ENCODE measurements at places on chromosomes 1 and 21.

DNA sequence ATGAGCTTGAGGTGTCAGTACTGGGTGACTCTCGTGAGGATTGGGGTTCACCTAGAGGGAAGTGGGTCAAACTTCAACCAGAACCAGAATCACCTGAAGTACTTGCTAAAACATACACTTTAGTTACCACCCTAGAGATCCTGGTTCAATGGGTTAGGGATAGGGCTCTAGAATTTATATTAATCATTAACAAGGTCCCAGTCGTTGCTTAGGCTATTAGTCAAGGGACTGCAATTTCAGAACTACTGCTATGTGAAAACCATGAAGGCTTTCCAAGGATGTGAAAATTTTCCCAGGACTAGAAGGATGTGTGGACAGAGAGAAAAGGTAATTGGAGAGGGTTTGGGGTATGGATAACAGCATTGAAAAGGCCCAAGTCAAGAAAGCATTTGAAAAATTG, 162.6 kb downstream of the GRIK1 start:
- no peak for DNase-seq

DNA sequence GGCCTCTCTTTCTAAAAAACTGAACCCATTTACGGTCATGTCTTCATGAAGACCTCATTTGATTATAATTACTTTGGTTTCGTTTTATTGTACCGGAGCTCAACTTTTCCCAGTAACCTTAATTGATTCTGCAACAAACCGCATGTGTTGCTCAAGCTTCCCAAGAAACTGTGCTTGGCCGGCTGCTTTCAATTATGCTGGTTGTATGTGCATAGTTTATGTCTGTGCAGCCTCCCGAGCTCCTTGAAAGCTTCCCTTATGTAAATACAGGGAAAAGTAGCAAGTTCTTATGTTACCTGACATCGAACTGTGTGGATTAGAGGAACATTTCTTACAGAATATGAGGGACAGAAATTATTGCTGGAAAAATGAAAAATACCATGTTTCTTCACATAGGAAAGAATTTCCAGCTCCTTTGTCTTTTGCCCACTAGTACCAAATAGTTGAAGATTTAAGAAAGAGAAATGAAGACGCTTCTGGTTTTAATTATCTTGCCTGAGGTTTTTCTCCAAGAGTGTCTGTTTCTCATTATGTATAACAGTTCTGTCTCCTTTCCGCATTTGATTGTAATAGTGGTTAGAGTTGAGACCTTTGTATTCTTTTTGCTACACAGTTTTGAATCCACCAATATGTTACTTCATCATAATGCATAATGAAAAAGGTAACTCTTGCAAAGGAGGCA, 2.1 kb downstream of the VCAM1 start:
- no peak for DNase-seq

DNA sequence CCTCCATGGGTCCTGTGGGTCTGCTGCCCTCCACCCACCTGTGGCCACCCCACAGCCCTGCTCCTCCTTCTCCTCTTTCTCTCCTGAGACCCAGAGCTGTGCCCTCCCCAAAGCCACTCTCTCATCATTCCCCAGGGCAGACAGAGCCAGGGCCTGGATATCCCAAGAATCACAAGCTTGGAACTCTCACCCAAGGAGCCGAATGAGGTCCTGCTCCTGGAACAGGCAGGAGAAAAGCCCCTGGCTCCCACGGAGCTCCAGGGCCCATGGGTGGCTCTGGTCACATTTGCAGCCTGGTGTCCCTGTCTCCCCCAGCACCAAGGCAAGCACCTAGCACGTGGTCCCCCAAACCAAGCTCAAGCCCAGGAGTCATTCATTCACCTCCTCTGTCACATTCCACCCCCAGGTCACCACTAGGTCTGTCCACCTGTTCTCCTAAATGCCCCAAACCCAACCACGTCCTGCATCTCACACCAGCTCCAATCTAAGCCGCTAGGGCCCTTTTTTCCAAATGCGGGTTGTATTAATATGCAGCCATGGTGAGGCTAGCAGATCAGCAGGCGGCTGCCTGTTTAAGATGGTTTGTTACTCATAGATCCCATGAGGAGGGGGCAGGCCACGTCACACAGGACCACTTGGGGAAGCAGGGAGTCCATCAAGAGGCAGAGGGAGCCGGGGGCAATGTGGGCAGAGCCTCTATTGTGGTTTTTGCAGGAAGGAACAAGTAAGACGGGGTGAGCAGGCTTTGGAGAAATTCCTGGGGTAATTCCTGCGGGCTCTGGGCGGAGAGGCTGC, 215.5 kb upstream of the VAMP3 start:
- DNase-seq: no peak

- no peak for DNase-seq
Measured at GRCh38 chr1:194293851-194294405, 1107.5 kb upstream of the B3GALT2 start.

GRCh38 chr1:193013005-193013404, 46.2 kb downstream of the UCHL5 start:
- no peak for DNase-seq

DNA sequence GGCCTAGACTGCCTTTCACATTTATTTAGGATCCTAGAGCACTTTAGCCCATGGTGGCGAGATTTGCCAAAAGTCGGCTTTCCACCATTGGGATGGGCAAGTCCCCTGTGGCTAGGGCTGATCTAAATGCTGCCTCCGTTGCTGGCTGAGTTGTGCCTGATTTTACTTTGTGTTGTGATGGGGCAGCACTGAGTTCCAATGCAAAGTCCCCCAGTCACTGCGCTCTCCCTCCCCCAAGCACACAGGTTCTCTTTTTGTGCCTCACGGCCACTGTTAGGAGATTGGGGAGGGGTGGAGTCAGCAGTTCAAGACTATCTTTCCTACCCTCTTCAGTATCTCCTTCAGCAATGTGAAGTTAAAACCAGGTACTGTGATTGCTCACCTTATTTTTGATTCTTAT, 66.7 kb upstream of the COX20 start:
- no peak for DNase-seq

DNA sequence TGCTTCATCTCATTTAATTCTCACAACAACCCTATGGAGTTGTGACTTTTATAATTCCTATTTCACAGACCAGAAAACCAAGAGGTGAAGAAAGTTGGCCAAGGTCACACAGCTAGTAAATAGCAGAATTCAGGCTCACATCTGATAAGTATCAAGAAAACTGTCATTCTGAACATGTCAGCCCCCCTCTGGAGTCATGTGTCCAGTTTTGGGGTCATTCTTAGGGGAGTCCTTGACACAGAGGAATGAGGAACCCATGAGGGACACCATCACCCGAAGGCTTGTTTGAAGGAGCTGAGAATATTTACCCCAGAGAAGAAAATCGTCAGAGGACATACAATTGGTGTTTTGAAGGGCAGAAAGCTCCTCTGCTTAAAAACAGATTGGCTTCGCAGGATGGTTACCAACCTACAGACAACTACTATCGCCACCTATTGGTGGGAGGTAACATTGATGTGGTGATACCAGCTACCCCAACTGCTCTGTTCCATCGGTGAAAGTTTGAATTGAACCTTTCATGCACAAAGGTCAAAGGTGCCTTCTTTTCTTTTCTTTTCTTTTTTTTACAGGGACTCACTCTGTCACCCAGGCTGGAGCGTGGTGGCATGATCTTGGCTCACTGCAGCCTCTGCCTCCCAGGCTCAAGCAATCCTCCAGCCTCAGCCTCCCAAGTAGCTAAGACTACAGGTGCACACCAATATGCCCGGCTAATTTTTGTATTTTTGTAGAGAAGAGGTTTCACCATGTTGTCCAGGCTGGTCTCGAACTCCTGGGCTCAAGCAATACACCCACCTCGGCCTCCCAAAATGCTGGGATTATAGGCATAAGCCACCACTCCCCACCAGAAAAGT, 31.3 kb downstream of the NCMAP start:
- peak; percentile 66 for DNase-seq

DNA sequence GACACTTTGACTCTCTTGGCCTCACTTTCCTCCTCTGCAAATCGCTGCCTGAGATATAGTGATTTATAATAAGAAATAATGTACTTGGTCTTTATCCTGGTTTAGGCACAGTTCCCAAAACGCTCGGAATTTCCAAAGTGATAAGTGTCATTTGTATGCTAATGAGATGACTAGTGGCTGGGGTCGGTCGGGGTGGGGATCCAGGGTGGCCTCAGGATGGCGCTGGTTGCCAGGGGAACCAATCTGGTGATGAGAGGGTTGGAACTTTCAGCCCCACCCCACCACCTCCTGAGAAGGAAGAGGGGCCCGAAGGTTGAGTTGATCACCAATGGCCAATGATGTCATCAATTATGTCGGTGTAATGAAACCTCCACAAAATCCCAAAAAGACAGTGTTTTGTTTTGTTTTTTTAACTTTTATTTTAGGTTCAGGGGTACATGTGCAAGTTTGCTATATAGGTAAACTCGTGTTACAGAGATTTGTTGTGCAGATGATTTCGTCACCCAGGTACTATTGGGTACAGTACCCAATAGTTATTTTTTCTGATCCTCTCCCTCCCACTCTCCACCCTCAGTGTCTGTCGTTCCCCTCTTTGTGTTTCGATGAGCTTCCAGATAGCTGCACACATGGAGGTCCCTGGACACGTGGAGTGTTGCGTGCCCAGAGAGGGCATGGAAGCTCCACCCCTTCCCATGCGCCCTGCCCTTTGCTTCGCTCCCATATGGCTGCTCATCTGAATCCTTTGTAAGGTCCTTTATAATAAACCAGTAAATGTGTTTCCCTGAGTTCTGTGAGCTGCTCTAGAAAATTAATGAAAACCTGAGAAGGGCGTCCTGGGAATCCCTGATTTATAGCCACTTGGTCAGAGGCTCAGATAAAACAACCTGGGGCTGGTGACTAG, 97.2 kb downstream of the KCNN3 start:
- DNase-seq: no peak

DNA sequence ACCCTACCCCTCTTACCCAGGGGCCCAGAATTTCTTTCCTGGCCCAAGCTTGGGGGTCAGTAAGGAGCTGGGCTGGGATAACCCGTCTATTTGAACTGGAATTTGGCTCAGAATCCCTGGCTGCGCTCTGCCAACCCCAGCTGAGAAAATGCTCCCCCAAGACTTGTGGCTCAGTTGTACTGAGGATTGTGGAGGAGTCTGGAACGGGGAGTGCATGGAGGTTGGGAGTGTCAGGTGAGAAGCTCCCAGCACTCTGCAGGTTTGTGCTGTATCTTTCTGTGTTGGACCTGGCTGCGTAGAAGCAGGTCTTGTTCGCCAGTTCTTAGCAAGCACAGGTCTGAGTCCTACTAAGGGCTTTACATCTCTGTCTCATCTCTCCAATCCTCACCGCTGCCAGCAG, 1.6 kb downstream of the TCEA3 start:
- no peak for DNase-seq

DNA sequence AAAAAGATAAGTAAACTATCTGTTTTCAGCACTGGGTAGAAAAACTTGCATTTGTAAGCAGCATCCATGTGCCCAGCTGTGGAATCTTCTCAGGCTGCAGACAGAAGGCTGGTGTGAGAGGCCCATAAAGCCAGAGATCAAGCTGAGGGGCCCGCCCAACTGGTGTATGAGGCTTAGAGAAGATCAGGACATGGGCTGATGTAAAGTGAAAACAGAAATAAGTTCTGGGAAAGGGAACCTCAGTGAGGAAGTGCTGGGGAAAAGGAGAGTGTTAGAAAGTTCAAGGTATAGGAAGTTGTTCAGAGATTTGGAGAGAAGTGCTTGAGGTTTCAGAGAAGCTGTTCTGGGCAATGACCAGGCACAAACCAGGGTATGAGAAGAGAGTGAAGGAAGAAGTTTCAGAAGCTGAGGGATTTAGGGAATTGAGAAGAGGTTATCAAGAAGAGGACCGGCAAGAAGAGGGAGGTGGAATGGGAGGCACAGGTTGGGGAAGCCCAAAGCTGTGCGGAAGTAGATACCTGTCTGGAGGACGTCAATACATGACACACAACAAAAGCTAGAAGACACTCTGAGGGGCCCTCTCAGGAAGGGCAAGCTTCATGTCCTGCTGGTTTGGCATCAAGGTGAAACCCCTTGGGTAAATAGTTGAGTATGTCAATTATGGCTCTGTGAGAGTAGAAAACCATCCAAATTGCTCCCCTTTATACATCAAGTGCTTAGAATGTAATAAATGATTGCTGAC, 2.7 kb upstream of the CD5L start:
- DNase-seq: no peak

DNA sequence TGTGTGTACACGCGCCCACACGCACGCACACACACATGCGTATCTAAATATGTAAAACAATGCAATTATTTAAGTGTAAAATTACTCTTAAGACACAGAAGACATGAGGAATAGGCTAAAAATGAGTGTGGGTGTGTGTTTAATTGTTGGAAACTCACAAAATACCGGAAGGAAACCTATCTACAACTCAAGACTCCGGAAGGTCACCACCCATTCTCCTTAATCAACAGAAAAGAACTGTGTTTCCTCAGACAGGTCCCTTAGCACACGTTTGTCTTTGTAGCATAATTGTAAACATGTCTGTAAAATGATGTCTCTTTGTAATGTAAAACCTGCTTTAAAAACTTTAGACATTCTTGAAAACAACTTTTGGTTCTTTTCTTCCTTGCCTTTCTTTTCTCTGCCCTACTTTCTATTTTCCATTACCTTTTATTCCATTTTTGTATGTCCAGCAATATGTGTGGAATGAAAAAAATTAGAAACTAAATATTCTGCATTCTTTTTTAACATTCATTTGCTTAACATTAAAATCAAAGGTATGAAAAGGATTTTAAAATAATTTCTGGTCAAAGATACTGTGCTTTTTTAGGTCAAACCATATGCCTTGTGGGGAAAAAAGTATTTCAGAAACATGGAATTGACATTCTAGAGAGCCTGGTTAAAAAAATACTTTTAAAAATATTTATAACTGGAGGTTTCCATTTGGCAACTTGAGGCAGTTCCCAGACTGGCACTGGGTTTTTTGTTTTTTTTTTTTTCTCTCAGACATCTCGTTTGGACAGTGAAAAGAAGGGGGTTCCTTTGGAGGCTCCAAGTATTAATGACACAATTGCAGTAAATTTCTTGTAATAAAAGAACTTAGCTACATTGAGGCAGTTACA, 46.2 kb downstream of the ATP5PF start:
- DNase-seq: no peak

GRCh38 chr1:15002325-15002724, 151.2 kb upstream of the TMEM51 start:
- DNase-seq: no peak

- no peak for DNase-seq
Measured at GRCh38 chr1:154556422-154556821, 2.0 kb downstream of the UBE2Q1 start.

- no peak for DNase-seq
Measured at GRCh38 chr1:54889132-54889725, 2.2 kb upstream of the DHCR24 start.

GRCh38 chr21:21631961-21632360, 633.8 kb downstream of the NCAM2 start:
- no peak for DNase-seq

GRCh38 chr1:11558276-11558675, 79.3 kb downstream of the DISP3 start:
- no peak for DNase-seq
